ENCODE measurements at places on chromosomes 11 and 22.
A peak's percentile ranks its signal among the peaks of the same experiment; 100 is the strongest.

- DNase-seq = no peak
Observed at GRCh38 chr22:24180316-24181087, 785 bp upstream of the SUSD2 start.

DNA sequence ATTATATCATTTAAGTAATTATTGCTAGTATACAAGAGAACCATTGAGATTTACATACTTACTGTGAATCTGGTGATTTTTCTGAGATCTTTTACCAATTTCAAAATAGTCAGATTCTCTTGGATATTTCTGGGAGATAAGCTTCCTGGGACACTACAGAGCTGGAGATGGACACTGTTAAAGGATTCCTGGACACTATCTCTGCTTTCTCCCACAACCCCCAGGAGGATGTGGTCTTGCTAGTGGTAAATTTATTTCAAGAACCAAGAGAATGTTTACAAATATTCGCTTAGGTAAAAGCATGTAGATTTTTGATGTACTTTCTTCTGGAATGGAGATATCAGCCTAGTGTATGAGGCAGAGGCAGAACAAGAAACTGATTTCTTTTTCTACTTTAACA lies 12.9 kb downstream of the CCDC82 start:
- DNase-seq = no peak

GRCh38 chr22:40323681-40324171 lies 22.6 kb upstream of the ADSL start:
- no peak for DNase-seq

DNA sequence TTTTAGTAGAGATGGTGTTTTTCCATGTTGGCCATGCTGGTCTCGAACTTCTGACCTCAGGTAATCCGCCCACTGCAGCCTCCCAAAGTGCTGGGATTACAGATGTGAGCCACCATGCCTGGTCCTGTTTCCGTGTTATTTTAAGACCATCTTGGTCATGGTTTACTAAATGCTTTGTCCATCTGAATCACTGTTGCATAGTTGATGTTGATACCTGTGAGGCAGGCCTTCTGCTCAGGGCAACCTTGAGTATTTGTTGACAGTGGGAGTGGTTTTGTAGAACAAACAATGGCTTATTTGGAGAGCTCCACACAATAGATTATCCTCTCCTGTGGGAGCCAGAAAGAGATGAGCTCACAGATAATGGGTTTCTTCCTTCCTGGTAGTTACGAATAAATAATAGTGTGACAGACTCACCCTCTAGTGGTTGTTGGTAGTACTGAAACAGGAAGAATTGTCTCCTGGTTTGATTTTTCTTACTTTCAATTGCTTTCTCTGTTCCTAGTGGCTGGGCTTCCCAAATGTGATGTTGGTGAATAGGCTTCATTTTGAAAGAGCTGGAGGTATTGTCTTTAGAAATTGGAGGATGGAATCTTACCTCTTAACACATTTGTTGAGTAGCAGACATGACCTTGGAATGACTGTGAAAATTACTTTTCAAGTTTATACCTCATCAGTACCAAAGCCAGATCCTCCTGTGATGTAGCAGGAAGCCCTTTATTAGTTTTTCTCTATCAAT lies 39.0 kb downstream of the CTNND1 start:
- DNase-seq = no peak

DNA sequence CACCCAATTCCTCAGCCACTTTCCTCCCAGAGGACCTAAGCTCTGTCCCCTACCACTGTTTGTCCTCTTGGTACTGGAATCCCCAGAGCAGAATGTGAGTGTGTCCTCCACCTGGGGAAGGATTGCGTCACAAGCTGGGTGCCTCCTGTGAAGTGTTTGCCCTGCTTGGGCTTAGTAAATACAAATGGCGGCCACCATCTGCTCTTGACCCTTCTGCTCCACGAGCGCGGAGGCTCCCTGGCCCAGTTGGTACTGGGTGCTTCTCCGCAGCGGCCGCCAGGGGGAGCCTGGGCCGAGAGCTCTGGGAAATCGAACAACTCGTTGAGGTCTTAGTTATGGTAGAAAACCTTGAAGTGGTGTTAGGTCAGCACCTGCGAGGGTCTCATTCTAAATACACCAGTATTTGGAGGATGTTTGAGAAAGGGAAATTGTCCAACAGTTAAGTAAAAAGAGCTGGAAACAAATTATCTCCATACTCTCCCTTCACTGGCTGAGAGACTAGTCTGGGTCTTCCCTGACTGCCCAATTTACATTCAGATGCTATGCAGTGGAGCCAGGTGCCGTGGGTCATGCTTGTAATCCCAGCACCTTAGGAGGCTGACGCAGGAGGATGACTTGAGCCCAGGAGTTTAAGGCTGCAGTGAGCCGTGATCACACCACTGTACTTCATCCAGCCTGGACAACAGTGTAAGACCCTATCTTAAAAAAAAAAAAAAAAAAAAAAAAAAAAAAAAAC lies 74.6 kb upstream of the TEAD1 start:
- peak; percentile 14 for DNase-seq

- DNase-seq = no peak
Observed at GRCh38 chr11:66493130-66493529, 12.9 kb downstream of the DPP3 start.

- no peak for DNase-seq
Observed at GRCh38 chr11:17343257-17343656, 8.3 kb upstream of the NCR3LG1 start.

Data from stimulated activated CD8-positive, alpha-beta memory T cell treated with anti-CD3 and anti-CD28 coated beads, Interleukin-2, amount 100 ng/mL, for 48 hours (primary cell).